KBM-7 (cell line): ENCODE measurements at places on chromosomes 11 and 22.

GRCh38 chr11:71446942-71447688, 1.1 kb downstream of the DHCR7 start:
- peak; percentile 44 for DNase-seq

- no peak for DNase-seq
Measured at GRCh38 chr11:87187930-87188329, 150.2 kb downstream of the TMEM135 start.

DNA sequence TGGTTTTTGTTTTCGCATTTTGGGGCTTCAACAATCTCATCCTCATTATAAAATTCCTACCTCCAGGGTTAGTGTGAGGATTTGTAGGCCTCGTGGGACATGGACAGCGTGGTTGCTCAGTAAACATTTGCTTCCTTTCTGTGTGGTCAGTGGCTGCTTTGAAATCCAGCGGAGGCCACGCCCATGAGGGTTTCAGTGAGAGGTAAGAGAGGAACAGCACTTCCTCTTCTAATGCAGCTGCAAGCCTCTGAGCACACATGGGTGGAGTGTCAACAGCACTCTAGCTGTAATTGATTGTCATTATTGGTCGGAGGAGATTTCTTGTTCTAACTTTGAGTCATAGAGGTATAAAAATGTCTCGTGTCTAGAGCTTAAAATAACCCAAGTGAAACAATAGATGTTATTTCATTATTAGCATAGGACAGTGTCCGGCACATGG, 6.0 kb upstream of the ARHGAP42 start:
- DNase-seq, result peak; percentile 86

GRCh38 chr11:6410695-6411430, 8.0 kb downstream of the APBB1 start:
- DNase-seq, result no peak

DNA sequence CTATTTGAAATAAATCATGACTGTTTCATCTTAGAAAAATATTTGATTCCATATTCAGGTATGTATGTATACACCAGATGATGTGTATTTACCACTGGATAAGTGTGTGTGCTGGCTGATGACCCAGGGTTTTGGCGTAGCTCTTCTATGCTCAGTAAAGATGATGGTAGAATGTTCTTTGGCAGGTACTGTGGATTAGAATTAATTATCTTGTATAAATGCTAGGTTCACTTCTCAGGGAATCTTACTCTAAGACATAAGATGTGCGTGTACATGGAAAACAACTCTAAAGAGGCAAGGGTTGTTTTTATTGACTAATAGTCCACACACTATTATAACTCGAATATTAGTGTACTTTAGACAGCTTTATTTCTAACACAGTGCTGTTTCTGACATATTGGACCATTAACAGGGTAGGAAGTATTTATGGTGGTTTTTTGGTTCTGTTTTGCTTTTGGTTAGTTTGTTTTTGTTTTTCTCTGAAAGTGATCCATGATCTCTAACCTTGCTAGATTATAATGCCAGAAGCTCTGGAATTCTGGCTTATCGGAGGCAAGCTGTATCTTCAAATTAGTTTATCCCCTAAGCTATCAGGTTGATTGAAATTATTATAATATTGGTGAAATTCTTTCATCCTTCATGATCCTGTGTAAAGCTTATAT, 1.0 kb upstream of the HBG1 start:
- DNase-seq, result no peak

GRCh38 chr22:49659924-49660315, 167.8 kb downstream of the BRD1 start:
- DNase-seq, result no peak

DNA sequence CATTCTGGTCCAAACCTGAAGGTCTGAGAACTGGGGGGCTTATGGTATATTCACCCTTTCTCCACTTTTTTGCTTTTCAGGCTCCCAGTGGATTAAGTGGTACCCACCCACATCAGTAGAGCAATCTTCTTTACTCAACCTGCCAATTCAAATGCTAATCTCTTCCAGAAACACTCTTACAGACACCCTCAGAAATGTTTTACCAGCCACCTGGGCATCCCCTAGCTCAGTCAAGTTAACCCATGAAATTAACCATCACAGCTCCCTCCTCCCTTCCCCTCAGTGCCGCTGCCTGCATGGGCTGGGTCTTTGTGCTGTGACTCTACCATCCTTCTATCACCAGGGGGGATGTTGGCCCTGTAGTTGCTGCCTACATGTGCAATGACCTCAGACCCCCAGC, 398.7 kb downstream of the BUD13 start:
- no peak for DNase-seq

GRCh38 chr11:9604134-9604533, 30.7 kb downstream of the WEE1 start:
- no peak for DNase-seq

DNA sequence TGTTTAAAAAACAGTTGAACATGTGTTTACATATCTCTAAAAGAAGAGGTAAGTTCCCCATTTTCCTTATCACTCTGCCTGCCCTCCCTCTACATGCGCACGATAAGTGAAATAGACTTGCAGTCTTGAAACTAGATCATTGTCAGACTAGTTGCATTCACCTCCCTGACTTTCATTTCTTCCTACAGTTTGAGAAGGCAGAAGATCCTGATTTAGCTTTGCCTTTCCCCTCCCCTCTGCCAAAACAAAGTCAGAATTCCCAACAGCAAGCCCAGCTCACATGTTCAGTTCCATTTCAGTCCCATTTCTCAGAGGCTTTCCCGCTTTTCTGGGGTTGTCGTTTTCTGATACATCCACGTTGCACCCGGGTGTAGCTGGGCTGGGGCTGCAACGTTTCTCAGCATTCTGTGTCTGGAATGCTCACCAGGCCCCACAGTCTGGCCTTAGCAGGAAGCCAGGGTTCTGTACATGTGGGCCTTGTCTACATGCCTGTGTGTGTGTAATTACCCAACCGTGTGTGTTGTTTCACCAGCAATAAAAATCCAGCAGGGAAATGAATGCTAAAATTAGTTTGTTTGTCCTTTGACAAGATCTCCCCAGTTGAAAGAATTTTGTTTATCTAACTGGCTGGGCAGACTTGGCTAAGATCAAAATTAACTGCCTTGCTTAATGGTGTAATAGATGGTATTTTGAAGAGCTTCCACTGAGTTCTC, 179.2 kb downstream of the DBX1 start:
- no peak for DNase-seq

GRCh38 chr11:133041181-133041580, 491.1 kb downstream of the OPCML start:
- DNase-seq, result no peak

DNA sequence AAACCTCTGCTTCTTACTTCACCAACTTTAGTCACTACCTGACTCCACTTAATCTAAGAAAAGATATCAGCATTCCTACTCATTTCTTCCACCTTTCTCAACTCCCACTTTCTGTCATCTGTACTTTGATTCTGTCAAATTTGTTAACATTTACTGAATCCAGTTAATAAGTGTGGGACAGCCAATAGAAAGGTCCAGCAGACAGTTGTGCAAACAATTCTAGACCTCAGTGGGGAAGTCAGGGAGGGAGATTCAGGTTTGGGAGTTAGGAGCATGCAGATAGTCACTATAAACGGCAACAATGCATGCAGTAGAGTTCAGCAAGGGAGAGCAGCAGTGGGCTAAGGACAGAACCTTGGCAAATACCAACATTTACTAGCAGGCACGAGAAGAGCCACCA, 4.1 kb downstream of the FBXO3 start:
- DNase-seq, result no peak
